ENCODE measurements at places on chromosomes 5 and 9.

GRCh38 chr9:37293664-37294524, 128.6 kb upstream of the GRHPR start:
- no peak for DNase-seq

GRCh38 chr5:6750951-6751685, 37.9 kb downstream of the TENT4A start:
- DNase-seq: no peak

- DNase-seq: peak; percentile 44
Measured at GRCh38 chr9:115593587-115594091, 475.7 kb upstream of the TNC start.

DNA sequence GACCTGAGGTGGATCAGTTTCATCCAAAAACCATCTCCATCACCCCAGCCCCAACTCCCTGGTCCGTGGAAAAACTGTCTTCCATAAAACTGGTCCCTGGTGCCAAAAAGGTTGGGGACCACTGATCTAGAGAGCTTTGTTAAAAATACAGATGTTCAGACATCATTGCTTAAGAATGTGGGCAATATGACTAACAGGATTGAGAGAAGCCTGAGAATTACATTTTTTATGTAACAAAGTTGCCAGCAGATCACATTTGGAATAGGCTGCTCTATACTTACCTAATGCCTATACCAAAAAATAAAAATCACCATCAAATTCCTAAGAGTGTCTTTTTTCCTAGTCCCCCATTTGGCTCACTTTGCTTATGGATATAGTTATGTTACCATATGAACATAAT, 143.3 kb downstream of the RAPGEF6 start:
- no peak for DNase-seq

GRCh38 chr5:164326219-164326618, 820.8 kb downstream of the MAT2B start:
- no peak for DNase-seq

- no peak for DNase-seq
Measured at GRCh38 chr9:125913551-125913950, 166.4 kb downstream of the PBX3 start.

- DNase-seq: no peak
Measured at GRCh38 chr9:1659363-1659690, 355.8 kb upstream of the SMARCA2 start.

GRCh38 chr9:124251605-124252378, 6.0 kb upstream of the NEK6 start:
- DNase-seq: no peak

DNA sequence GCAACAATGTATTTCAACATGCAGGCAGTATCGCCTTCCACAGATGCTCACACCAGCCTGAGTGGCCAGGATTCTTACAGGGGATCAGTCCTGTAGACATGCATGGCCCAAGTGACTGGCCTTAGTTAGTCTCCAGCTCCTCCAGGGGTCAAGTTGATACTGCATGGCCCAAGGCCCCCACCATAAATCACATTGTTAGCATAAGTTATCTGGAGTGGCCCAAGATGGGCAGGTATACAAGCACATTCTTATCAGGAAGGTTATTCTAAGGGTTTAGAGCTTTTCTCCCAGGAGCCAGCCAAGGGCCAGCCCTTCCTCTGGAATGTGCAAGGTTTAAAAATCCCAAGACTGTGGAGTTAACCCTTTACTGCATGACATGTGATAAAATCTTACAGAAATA, 230.9 kb upstream of the NFIL3 start:
- no peak for DNase-seq

GRCh38 chr9:84997472-84997871, 327.9 kb downstream of the NTRK2 start:
- no peak for DNase-seq

GRCh38 chr5:89028595-89029285, 145.8 kb upstream of the MEF2C start:
- no peak for DNase-seq

- peak; percentile 49 for DNase-seq
Measured at GRCh38 chr9:72635197-72635596, 113.8 kb downstream of the TMC1 start.
